ENCODE measurements at places on chromosomes 2 and 18. TPM values are rescaled to one million over a fixed set of nuclear protein-coding genes. Genes with fewer than 3 reads are reported as not detected.

Gene G6PC2
- not detected for total RNA-seq

Gene UCN
- total RNA-seq = 2.2 TPM

Gene GPR39
- 8.5 TPM for total RNA-seq

Gene CLEC4F
- total RNA-seq = not detected

Gene COLEC11
- total RNA-seq = 0.62 TPM

Gene CCDC102B
- total RNA-seq = 0.25 TPM

Gene CD8A
- total RNA-seq = 0.34 TPM
